Stimulated activated CD4-positive, alpha-beta T cell treated with anti-CD3 and anti-CD28 coated beads, Interleukin-4, amount 100 ng/mL, for 1 hour (primary cell): ENCODE measurements at places on chromosomes 7 and 10.

GRCh38 chr7:50342616-50343114, 38.1 kb downstream of the IKZF1 start:
- DNase-seq = no peak

DNA sequence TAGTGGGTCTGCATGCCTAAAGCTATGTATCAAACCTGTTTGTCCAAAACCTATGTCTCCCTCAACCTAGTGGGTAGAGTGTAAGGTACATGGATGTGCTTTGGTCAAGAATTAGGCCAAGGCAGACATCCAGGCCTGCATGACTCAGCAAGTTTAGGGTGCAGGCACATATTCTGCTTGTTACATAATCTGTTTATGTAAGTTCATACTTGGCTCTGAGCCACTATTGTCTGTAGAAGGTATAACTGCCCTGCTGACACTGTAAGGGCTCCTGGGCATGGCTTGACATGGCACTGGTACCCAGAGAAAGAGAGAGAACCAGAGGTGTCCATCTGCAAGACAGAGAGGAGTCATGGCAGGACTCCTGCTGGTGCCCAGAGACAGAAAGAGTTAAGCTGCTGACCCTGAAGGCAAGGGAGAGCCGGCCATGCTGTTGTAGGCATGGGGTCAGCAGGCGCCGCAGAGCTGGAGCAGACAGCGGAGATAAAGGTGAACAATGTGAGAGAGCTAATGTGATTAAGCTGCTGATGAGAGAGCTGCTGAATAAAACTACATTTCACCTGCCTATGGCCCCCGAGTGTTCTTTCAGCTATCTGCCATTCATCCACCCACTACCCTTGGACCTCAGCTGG, 118.5 kb upstream of the TMEM106B start:
- no peak for DNase-seq

DNA sequence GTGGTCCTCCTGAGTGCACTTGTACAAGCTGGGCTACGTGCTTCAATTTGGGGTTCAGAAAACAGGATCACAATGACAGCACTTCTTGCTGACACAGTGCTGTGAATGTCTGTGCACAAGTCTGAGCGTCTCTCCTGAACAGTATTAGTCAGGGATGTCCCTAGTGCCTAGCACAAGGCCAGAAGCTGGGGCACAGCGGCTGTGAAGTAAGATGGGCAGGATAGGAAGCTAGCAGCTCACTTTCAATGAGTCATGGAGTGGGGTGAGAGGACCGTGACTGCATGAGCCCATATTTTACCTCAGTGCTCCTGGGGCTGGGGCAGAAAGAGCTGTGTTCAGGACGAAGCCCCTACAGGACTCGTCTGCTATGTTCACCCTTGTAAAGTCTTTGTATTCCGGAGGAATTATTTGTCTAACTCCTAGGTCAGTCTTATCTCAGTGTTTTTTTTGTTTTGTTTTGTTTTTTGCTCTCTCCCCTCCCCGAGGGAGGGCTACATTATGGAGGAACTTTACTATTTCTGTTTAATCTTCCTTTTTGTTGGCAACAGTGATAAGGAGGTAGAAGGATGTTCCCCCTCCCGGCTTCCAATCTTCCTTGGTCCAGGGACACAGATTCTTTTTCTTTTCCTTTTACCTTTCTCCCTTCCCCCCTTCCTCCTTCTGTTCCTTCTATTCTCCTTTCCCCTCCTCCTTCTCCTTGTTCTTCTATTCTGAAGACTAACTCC, 2.8 kb upstream of the LRMDA start:
- DNase-seq = no peak

DNA sequence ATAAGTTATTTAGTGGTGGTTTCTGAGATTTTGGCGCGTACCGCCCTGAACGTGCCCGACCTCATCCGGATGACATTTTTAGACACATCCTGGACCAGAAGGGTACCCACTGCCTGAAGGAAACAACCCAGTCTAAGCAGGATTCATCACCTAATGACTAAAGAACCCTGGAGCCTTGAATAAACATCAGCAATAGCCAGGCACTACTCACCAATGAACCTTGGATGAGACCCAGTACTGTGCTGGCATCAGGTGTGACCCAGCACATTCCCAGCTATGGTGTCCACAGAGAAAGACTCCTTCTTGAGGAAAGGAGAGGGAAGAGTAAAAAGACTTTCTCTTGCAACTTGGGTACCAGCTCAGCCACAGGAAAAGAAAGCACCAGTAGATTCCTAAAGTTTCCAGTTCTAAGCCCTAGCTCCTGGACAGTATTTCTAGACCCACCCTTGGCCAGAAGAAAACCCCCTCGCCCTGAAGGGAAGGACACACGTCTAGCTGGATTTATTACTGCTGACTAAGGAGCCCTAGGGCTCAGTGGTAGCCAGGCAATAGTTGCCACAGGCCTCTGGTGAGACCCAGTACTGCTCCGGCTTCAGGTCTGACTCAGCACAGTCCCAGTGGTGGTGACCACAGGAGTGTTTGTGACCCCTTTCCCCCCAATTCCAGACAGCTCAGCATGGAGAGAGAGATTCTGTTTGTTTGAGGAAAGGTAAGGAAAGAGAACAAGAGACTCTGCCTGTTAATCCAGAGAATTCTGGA, 32.5 kb downstream of the ZNF277 start:
- no peak for DNase-seq

DNA sequence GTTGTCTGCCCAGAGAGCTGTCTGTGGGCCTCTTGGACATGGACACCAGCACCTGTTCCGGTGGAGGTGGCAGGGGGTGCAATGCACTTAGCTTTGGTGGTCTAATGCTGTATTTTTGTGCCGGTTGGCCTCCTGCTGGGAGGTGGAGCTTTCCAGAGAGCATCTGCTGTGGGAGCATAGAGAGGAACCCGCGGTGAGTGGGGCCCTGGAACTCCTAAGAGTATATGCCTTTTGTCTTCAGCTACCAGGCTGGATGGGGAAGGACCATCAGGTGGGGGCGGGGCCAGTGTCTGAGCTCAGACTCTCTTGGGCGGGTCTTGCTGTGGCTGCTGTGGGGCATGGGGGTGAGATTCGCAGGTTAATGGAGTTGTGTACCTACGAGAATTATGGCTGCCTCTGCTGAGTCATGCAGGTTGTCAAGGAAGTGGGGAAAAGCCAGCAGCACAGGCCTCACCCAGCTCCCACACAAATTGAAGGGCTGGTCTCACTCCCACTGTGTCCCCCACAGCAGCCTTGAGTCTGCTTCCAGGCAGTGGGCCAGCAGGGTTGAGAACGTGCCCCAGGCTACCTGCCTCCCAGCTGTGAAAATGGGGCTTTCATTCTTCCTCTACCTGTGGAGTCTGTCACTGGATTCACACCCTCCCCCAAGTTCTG, 29.0 kb downstream of the JAKMIP3 start:
- DNase-seq = no peak

DNA sequence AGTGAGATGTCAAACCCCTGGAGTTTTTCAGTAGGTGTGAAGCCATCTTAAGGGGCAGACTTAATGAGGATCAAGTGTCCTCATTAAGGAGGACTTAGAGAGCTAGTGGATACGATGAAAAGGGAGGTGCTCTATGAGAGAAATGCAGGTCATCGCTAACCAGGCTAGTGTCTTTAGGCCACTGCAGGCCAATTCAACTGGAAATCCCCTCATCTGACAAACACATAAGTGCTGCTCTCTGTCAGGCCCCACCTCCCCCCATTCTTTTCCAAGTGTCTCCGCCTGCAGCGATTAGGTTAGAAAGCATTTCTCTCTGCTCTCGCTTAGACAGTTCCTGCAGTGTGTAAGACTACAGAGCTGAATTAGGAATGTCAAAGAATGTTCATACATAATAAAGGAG, 33.7 kb downstream of the RBM28 start:
- no peak for DNase-seq

DNA sequence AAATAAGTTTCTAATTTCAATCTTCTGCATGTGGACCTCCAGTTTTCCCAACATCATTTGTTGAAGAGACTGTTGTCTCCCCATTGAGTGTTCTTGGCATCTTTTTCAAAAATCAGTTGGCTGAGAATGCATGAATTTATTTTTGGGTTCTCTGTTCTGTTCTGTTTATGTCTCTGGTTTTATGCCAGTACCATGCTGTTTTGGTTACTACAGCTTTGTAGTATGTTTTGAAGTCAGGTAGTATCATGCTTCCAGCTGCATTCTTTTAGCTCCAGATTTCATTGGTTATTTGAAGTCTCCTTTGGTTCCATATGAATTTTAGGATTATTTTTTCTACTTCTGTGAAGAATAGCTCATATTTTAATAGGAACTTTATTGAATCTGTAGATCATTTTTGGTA, 21.2 kb upstream of the SFTPD start:
- no peak for DNase-seq
